ENCODE measurements at places on chromosomes 5 and 9. TPM values are rescaled to one million over a fixed set of nuclear protein-coding genes. Genes with fewer than 3 reads are reported as not detected.

GFI1B gene
- total RNA-seq: not detected

C5orf34 gene
- 2.7 TPM for total RNA-seq

MAMDC4 gene
- total RNA-seq: 6.5 TPM

C6 gene
- 0.26 TPM for total RNA-seq

RNF180 gene
- total RNA-seq: 7.6 TPM

GPR150 gene
- 0.40 TPM for total RNA-seq

PCDHB12 gene
- total RNA-seq: 0.46 TPM

RAD23B gene
- total RNA-seq: 98.4 TPM

NUTM2F gene
- total RNA-seq: not detected

OR2V1 gene
- not detected for total RNA-seq

NEUROG1 gene
- not detected for total RNA-seq

MSANTD3 gene
- 59.2 TPM for total RNA-seq

RNF130 gene
- total RNA-seq: 34.7 TPM

SCGB3A2 gene
- total RNA-seq: not detected

SERINC5 gene
- total RNA-seq: 41.4 TPM

ADRA1B gene
- total RNA-seq: 0.26 TPM

DOK3 gene
- 6.7 TPM for total RNA-seq

MARCHF11 gene
- not detected for total RNA-seq

GSN gene
- 602 TPM for total RNA-seq

CDH9 gene
- total RNA-seq: not detected

IL33 gene
- total RNA-seq: 65.7 TPM

IL5 gene
- not detected for total RNA-seq

ACTBL2 gene
- total RNA-seq: 0.03 TPM

TLX3 gene
- not detected for total RNA-seq

ISL1 gene
- total RNA-seq: 0.20 TPM

JMY gene
- total RNA-seq: 18.2 TPM
